ENCODE measurements at places on chromosomes 2 and 18.

- DNase-seq: no peak
Measured at GRCh38 chr2:180523621-180524340, 456.6 kb upstream of the UBE2E3 start.

DNA sequence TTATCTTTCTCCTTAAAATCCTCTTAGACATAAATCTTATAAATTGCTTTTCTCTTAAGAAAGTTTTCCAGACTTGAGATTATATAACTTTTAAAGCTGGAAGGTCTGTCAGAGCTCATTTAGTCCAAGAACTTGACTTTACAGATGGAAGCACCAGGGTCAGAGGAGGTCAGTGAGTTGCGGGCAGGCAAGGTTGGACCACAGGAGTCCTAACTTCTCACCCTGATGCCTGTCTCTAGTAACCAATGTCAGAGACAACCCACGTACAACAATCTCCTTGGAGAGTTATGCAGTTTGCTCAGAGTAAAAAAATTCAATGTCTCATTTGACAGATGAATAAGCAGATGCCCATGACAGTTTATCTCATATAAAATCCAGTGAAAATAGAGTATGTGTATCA, 203.9 kb downstream of the DLGAP1 start:
- DNase-seq: no peak

- peak; percentile 27 for DNase-seq
Measured at GRCh38 chr2:211114826-211115455, 558.5 kb downstream of the CPS1 start.

DNA sequence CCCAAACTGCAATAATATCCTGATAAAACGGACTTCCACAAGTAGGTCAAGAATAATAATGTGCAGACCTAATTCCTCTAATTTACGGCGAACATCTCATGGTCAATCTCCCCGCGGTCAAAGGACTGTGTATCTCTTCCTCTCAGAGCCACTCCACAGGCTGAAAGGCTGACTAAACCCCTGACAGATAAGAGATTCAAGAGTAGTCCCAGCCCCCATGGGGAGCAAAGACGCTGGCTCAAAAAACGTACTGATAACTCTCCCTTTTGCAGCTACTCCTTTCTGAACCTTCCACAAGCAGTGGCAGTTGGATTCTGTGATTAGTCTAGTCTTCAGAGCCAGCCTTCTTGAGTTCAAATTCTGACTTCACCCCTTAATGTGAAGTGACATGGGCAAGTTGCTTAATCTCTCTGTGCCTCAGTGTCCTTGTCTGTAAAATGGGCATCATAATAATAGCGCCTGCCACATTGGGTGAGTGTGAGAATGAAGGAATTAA, 19.7 kb upstream of the IL18R1 start:
- DNase-seq: no peak
